ENCODE measurements at places on chromosomes 1 and 21.
A peak's percentile ranks its signal among the peaks of the same experiment; 100 is the strongest.

DNA sequence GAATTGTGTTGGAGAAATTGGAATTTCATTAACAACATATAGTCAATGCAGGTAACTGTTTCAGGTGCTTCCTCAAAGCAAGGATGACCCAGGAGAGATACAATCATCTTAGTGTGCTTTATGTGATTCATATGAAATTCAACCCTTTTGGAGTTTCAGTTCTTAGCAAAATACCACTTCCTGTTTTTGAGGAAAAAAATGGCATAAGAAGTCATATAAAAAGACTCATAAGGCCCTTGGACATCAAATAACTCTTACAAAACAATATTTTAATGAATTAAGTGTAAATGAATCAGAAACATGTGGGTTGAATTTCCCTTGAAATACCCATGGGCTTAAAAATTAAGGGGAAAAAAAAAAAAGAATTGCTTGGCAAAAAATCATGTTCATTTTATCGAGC, 926.6 kb downstream of the LTN1 start:
- DNase-seq: no peak

DNA sequence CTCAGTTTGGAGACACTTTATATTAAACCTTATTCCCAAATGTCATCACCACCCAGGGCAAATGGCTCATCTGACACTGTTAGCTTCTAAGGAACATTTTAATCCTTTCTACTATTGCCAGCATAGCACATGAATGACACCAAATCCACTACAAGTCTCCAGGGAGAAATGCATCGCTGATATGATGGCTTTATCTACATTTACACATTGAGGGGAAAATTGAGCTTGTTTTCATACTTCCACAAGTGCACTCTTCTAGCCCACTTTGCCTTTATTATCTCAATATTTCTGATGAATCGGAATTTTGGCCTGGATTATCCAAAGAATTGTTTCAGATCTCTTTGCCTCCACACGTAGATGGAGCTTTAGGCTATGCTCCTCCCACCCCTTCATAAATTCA, 75.4 kb downstream of the RUNX1 start:
- no peak for DNase-seq

DNA sequence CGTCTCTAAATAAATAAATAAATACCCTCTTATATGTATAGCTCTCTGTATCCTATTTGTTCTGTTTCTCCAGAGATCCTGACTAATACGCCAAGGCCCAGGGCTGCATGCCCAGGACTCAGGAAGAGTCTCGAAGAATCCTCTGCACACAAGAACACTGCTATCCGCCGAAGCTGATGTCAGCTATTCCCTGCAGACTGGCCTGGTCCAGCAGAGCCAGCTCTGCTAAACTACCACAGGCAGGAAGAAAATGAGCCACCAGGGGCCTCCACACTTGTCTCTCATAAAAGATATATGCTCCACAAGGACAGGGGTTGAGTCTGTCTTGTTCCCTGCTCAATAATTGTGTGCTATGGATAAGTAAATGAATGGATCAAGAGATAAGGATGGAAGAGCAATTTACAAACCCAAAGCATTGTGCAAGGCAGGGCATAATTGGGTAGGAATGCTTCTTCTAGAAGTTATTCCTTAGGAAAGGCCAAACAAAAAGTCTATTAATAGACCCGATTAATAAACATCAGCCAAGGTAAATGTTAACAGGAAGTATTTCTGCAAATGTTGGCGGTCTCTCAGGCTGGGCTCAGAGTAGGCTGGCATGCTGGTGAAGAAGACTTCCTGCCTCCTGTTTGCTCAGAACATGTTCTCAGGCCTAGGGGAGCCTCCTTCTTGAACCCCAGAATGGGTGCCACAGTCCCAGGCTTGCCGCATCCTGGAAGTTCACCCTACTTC, 26.3 kb upstream of the MAN1C1 start:
- DNase-seq: no peak

DNA sequence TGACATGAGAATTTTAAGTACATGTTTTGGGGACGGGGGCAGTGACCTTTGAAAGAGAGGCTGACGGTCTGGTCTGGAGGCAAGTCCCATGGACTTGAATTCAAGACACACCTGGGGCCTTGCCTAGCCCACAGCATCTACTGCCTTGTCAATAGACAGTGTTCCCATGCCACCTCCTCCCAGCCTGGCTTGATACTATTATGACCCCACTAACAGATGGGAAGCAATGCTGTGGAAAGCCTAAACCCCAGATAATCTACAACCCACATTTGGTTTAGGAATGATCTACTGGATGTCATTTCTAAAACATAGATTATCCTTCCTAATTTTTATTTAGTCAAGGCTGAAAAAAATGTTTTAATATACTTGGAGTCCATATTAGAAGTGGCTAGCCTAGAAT, 17.8 kb upstream of the NFASC start:
- peak; percentile 22 for DNase-seq

GRCh38 chr1:84700070-84700469, 9.8 kb upstream of the SSX2IP start:
- no peak for DNase-seq

GRCh38 chr1:48251821-48252220, 29.3 kb downstream of the SLC5A9 start:
- DNase-seq: no peak

DNA sequence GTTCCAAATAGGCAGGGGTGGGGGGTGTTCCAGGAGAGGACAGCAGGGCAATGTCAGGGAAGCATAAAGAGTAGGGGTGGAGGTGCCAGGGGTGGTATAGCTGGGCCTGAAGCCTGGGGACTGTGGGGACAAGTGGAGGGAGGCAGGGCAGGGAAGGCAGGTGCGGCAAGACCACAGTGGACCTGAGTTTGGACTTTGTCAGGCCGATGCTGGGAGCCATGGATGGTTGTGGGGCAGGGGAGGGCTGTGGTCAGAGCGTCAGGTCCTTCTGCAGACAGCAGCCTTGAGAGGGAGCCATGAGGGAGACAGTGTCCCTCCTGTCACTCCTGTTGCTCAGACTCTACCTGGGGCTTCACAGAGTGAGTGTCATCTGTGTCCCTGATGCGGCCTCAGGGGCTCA, 320.3 kb downstream of the PTPRU start:
- DNase-seq: no peak

GRCh38 chr1:223126741-223127140, 16.3 kb downstream of the TLR5 start:
- no peak for DNase-seq

GRCh38 chr1:177185209-177185608, 14.5 kb downstream of the BRINP2 start:
- DNase-seq: no peak

DNA sequence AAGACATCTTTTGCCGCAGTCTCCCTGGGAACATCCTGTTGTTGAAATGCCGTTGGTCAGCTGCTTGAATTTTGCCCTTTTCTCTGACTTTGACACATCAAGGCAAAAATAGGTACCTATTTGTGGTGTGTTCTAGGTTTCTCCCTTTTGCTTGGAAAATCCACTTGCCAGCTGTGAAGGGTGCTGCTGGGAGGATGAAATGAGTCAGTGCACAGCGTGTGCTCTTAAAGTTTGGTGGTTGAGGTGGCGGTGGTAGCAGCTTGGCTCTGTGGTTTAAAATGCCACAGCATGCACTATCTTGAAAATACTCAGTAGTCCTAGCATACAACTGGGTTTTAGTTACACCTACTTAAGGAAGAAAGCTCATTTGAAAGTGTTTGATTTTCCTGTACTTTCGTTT, 183.8 kb downstream of the DHRS3 start:
- no peak for DNase-seq

DNA sequence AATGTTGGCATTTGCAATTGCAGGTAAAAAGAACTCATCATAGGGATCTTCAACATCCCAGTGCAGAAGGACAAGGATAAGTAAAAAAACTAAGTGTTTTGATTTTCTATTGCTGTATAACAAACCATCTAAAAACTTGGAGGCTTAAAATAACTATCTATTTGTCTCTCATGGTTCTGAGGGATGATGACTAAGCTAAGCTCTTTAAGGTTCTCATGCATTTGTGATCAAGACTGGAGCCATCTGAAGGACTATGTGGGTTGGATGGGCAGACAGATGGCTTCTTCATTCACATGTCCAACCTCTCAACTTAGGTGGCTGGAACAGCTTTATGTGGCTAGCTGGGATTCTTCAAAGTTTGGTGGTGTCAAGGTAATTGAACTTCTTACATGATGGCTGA, 51.5 kb downstream of the RPL5 start:
- no peak for DNase-seq

GRCh38 chr1:202311875-202312635, 29.7 kb downstream of the UBE2T start:
- DNase-seq: no peak

- DNase-seq: no peak
Observed at GRCh38 chr1:22472596-22472995, 20.9 kb downstream of the ZBTB40 start.

Measured in cardiac septum (tissue), 1 donor.